ENCODE measurements at places on chromosomes 6 and 20.

DNA sequence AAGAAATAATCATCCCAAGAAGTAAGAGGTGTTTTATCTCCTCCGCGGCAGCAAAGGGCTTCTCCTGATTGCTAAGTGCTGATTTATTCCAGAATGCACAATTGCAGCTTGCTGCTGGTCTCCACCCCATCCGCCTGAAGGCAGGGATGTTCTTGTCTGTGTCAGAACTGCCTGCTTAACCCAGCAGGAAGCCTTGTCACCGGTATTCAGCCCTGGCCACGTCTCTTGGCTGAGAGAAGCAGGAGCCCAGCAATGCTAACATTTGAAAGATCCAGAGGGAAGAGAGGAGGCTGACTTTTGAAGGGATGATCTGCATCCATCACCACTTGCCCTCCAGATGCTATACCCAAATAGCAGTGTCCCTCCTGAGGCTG is 4.2 kb downstream of the SCML4 start:
- DNase-seq = no peak

DNA sequence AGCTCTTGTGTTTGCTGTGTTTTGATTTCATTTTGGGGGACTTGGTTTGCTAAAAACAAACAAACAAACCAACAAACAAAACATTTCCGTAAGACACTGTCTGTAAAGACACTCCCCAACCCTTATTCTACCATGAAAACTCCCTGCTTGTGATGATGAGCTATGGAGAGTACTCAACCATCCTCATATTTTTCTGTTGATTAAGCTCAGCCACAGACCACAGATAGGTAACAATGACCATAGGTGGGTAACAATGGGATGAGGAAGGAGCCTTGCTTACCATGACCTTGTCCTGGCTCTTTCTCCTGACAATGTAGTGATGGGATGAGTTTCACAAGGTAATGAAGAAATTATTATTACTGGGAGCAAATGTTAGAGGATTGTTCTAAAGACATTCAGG is 11.4 kb upstream of the FAM83B start:
- DNase-seq = no peak

DNA sequence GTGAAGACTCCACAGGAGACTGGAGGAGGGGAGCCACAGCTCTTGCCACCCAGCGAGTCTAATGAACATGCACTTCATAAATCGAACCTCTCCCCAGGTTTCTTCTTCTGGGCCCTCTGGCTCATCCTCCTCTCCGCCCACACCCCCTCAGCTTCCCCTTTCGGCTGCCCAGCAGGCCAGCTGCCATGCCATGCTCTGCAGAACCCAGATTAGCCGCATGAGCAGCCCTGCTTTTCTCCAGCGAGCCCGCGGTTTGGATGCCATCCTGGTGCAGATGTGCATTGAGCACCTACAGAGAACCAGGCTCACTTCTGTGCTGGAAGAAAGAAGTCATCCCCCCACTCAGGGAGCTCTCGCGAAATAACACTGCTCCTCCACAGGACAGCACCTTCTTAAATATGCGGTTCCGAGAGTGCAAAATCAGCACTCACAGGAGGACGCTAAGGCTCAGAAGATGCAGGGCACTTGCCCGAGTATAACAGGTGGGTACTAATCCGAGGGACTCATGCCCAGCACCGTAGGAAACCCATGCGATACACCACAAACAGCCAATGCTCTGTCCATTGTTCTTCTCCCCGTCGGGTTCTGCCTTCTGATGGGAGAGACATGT is 143.0 kb upstream of the THBS2 start:
- DNase-seq = peak; percentile 25

GRCh38 chr20:57412347-57413029 is 21.3 kb downstream of the RBM38 start:
- DNase-seq = no peak

DNA sequence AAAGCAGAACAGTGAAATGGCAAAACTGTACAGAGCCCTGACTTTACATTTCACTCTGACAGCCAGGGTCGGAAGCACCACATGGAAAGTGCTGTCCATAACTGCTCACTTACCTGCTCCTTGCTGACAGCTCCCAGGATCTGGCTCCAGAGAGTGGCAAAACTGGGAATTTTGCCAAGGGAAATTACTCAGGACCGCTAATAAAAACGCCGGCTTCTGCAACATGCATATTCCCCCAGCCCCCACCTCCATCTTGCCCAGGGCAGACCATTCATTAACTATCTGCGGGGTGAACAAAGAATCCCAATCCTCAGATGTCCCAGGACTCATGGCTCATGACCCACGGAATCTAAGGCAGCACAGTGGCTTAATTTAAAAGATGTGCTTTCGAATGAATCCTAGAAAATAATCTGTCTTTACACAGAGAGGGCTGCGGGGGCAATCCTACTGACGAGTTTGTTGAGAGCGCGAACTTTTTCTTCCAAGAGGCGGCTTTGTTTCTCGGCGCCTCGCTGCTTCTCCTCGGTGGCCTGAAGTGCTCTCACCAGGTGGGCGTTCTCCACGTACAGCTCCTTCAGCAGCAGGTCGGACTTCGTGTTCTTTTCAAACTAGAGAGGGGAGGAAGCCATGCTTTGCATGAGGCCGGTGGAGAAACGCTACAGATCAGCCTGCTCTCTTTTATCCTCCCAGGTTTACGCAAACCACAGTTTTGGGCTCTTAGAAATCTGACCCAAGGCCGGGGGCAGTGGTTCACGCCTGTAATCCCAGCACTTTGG is 45.8 kb downstream of the GINS1 start:
- DNase-seq = no peak

GRCh38 chr20:18988701-18989100 is 175.1 kb downstream of the SCP2D1 start:
- no peak for DNase-seq

DNA sequence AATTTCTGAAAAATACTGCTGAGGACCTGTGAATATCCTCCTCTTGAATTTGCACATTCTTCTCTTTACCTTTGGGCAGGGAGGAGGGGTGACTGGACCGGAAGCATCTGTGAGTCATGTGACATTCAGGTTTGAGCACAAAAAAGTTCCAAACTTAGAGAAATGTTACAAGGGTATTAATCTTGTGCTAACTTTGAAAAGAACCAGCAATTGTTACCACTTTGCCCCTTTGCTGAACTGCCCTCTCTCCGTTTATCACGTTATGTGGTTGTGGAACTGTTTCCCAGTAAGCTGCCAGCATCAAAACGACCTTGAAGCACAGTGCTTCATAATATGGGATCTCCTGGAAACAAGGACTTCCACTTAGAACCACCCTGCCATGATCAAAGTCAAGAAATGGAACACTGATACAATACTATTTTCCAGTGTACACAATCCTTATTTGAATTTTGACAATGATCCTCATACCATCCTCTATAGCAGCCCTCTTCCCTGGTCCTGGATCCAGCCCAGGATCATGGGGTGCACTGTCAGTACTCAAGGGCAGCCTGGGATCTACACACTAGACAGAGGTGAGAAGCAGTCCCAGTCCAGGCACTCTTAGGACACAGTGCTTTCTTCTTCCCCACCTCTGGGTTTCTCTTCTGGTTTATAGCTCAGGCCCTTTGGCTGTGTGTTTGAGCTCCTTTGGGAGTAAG is 2.3 kb upstream of the TUBB1 start:
- DNase-seq = no peak

- no peak for DNase-seq
Measured at GRCh38 chr6:166600931-166601330, 14.5 kb upstream of the RAMACL start.

- no peak for DNase-seq
Measured at GRCh38 chr6:52176550-52176949, 9.6 kb upstream of the IL17A start.

- no peak for DNase-seq
Measured at GRCh38 chr6:17220040-17220910, 60.9 kb upstream of the RBM24 start.

- no peak for DNase-seq
Measured at GRCh38 chr20:17423782-17424181, 107.4 kb downstream of the BFSP1 start.

DNA sequence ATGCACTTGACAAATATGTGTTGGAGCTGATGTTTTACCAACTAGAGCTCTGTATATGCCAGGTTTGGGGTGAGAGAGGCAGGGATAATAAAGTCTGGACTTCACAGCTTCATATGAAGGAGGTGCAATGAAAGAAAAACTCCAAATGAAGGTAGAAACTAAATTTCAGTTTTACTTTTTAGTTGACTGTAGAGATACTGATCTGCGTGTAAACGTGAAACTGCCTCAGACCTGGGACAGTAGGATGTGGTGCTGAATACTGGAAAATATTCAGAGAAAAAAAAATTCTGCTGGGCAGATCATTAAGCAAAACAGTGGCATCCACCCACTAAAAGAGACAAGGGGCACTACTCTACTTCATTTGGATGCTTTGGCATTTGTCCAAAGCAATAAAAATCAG is 94.5 kb downstream of the BACH2 start:
- no peak for DNase-seq

GRCh38 chr6:147382945-147383554 is 125.4 kb upstream of the SAMD5 start:
- DNase-seq = peak; percentile 46

GRCh38 chr6:166584155-166584554 is 2.3 kb downstream of the RAMACL start:
- DNase-seq = peak; percentile 57

DNA sequence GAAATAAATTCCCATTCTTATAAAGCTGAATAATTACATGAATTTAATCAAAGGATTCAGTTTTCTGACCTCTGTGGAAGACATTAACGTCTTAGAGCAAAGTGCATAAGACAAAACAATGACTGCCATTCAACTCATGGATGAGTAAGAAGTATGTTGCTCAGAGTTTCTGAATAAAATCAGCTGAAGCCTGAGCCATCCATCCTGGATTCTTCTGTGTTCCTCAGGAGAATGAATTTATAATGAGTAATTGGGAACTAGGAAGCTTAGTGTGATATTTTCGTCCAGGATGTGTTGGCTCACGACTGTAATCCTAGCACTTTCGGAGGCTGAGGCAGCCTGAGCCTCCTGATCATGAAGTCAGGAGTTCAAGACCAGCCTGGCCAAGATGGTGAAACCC is 62.8 kb downstream of the PERP start:
- DNase-seq = no peak

DNA sequence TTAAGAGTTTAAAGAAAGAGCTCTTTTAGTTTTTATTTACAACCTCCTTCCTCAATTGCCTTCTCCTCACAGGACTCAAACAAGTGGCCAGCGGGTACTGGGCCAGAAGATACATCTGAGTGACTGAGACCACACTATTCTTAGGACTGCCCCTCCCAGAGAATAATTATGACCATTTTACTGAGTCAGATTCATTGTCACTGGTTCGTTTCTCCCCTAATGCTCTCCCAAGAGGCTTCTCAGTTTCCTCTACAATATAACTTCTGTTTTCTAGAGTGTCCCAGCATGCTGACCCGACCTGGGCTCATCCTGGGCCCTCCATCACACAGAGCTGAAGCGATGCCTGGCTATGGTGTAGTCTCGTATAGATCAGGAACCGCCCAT is 279.9 kb downstream of the CD83 start:
- DNase-seq = peak; percentile 19

GRCh38 chr6:7846966-7847818 is 63.4 kb downstream of the TXNDC5 start:
- DNase-seq = no peak

- DNase-seq = peak; percentile 48
Measured at GRCh38 chr20:35991142-35991771, 22.9 kb downstream of the CNBD2 start.

DNA sequence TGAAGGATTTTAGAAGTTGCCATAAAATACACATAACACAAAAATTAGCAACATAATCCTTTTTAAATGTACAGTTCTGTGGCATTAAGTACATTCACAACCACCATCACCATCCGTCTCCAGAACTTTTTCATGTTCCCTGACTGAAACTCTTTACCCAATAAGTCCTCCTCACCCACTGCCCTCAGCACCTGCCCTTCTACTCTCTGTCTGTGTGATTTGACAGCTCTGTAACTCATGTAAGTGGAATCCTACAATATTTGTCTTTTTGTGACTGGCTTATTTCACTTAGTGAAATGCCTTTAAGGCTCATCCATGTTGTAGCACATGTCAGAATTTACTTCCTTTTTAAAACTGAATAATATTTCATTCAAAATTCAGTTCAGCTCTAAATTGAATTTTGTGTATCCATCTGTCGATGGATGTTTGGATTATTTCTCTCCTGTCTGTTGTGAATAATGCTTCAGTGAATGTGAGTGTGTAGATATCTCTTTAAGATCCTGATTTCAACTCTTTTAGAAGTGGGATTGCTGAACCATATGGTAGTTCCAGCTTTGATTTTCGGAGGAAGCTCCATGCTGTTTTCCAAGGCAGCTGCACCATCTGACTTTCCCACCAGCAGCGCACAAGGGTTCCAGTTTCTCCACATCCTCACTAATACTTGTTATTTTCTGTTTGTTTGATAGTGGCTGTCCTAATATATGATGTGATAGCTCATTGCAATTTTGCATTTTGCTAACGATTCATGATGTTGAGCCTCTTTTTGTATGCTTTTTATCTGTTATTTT is 4.2 kb downstream of the ENTPD6 start:
- DNase-seq = no peak

DNA sequence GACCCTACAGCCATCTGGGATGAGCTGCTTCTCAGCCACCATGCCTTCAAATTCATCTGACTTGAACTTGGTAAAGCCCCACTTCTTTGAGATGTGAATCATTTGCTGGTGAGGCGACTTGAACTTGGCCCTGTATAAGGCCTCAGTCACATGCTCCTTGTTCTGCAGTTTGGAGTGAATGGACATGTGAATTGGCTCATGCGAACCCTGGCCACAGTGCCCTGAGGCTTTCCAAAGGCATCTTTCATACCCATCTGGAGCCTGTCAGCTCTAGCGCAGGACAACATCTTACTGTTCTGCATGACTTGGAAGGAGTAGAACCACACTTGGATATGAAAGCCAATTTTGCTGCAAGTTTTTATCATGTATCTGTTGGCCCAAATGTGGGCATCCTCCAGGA is 244.0 kb upstream of the FAM83B start:
- no peak for DNase-seq

DNA sequence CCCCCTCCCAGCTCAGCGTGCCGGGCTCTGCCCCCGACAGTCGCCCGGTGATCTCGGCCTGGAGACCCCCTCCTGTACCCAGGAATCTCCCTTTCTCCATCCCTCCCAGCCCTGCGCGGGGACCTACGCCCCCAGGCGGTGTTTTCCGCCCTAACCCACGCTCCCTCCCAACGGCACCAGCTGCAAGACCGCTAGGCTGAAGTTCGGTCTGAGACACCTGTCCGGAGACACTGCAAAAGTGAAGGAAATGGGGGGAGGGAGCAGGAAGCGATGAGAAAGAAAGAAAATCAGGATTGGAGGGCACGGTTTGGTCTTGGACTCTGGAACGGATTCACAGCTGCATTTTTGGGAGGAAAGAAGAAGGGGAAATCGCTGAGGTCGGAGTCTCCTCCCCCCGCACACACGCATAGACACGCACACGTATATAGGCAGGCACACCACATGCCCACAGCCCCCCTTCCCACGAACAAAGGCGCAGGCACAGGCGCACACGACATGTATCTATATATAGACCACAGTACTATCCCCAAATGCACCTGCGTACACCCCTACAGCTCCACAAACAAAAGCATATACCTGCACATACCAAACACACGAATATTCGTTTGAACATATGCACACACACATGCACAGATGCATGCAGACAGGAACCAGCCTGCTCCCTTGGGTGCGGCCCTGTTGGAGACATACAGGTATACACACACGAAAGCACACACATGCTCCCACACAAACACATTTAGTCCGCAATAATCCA is 1.0 kb downstream of the SLC32A1 start:
- DNase-seq = no peak
